ENCODE measurements at places on chromosomes 11 and 22.

DNA sequence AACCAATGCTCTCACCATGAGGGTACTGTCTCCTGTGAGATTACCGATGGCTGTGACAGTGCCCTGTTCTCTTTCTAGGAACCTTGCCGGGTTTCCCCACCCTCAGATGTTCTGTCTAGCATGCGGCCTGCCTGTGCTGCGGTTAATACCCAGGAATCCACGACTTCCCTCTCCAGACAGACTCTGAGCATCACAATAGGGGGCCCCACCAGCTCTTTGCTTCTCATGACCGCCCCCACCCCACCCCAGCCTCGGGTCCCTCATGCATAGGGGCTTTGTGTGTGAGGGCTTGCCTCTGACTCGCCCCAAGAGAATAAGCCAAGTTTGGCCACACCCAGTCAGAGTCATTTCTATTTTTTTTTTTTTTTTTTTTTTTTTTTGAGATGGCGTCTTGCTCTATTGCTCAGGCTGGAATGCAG, 10.3 kb downstream of the PARVG start:
- peak; percentile 25 for DNase-seq

- no peak for DNase-seq
Measured at GRCh38 chr22:29336751-29337490, 21.4 kb upstream of the RASL10A start.

DNA sequence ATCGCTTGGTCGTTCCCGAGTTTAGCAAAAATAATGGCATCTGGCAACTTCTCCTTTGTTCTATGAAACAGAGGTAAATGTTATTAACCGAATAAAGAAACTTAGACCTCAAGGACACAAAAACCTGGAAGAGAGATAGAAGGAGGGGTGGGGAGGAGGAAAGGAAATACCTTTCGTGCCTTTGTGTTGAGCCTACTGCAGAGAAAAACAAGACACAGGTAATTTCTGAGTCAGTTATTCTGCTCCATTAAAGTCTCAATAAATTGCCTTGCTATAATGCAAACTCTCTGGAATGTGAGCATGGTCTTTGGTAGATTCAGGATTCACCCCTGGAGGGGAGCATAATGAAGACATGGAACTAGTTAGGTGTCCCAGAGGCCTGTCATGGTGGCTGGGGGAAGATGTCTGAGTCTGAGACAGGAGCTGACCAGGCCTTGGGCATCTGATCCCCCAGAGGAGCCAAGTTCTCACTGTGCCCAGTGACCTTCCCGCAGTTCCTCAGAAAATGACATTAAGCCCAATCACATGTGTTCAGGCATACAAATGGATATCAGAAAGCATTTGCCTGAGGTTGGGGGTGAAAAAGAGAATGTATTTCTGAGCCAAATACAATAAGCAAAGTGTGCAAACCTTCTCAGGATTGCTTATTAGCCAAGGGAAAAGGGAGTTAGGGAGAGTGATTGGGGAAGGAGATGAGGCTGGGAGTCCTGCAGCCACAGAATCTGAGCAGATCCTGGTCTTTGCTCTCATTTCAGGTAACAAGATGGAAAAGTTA, 72.6 kb upstream of the CADM1 start:
- DNase-seq = no peak

DNA sequence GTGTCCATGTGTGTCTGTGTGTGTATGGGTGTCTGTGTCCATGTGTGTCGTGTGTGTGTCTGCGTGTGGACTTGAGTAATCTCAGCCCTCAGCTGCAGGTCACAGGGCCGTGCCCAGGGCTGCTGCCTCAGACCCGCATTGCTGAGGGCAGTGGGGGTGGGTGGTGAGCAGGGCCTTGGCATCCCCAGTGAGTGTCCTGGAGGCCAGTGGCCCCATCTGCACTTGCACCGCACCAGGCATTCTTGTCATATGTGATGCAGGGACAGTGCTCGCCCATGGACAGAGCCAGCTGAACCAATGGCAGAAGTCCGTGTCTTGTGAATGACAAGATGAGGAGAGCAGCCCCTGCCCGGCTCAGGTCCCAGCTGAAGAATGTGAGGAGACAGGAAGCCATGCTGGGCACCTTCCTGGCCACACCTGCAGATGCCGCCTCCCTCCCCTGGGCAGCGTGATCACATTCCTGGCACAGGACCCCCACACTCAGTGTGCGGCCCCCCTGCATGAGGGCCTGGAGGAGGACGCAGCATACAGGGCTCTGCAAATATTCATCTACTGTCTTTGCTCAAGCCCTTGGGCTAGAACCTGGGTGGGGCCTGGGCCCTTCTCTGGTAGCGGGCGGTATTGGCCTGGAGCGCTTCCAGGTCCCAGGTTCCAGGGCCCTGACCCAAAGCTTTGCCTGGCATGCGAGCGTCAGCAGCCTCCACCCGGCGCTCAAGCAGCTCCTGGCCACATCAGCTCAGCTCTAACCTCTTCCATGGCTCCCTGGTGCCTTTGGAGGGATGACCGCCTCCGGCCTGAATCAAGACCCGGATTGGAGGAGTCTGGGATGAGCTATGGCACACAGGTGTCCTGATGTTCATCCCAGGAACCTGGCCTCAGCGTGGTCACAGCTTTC, 3.9 kb downstream of the ALDH3B2 start:
- no peak for DNase-seq

- DNase-seq = no peak
Measured at GRCh38 chr22:33747029-33747428, 173.2 kb downstream of the LARGE1 start.

All from epithelial cell of esophagus (primary cell).